Activated T-helper 2 cell treated with anti-CD3 and anti-CD28 coated beads, Interferon-gamma antibody, Interleukin-2, Interleukin-4, amounts not matched to agents 10 μg/mL and 5 μg/mL and 100 μg/mL, durations not matched to agents 14 hours and 24 hours and 36 hours (primary cell): ENCODE measurements at places on chromosomes 5 and 9.

- no peaks in the 10 kb centered on the region for H3K36me3 ChIP-seq
- H3K27me3 ChIP-seq, result peaks cover 48% of the 10 kb centered on the region
These were observed 1.7 kb downstream of the ADAMTS19 start for GRCh38 chr5:129461711-129462332.

DNA sequence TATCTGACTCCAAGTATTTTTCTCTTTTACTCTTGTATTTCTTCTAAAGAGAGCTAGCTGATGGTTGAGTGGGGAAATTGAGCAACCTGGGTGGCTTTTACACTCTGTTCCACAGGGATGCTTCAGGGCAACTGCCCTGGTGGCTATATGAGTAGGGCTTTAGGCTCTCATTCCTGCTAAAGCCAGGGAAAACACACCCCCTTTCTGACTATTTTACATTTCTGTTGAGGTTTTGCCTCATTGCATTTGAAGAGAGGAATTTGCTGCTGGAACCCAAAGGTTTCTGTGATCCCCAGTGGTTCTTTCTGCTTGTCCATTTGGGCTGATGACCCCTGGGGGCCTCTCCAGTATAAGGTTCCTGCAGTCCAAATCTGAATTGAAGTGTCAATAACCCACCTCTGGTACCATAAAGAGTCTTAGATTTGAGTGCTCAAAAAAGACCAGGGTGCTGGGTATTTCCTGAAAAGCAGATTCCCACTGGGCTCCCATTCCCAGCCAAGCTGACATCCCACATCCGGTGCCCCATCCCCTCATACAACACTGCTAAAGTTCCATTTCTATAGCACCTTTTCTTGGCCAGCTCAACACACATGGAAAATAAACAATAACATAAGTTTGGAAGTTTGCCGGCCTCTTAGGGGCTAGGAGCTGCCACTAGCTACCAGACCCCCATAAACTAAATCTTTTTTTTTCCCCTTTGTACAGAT lies 59.5 kb downstream of the PAPPA start:
- H3K27me3 ChIP-seq, result no peaks in the 10 kb centered on the region
- no peak for DNase-seq
- no peaks in the 10 kb centered on the region for H3K4me1 ChIP-seq
- no peak overlapping the region for H3K4me3 ChIP-seq
- H3K36me3 ChIP-seq, result no peaks in the 10 kb centered on the region

- DNase-seq, result no peak
- H3K36me3 ChIP-seq, result peaks cover 34% of the 10 kb centered on the region
- H3K27me3 ChIP-seq, result no peaks in the 10 kb centered on the region
- H3K27ac ChIP-seq, result peak overlapping the region; percentile 95
- peaks cover 44% of the 10 kb centered on the region for H3K4me1 ChIP-seq
These were observed 853 bp downstream of the DCP2 start for GRCh38 chr5:112977440-112977861.

GRCh38 chr9:101510459-101510858 lies 23.2 kb upstream of the RNF20 start:
- H3K4me3 ChIP-seq, result no peak overlapping the region
- H3K27me3 ChIP-seq, result peaks cover 11% of the 10 kb centered on the region
- no peaks in the 10 kb centered on the region for H3K4me1 ChIP-seq
- H3K27ac ChIP-seq, result no peak overlapping the region

DNA sequence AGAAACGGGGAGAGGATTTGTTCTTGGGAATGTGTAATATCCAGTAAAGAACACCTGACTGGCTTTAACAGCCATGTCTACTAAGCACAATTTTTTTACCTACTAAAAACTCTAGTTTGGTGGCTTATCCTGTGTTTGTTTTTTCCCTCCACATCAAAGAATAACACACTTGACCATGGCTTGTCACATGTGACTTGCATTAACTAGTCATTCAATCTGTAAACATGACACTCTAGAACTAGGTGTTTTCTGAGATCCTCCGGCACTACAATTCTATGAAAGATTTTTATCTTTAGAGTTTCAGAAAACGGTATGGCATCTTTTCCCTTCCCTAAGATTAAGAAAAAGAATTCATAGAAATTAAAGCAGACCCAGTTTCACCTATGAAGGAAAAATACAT lies 103.7 kb downstream of the CEMIP2 start:
- peaks cover 19% of the 10 kb centered on the region for H3K27me3 ChIP-seq
- H3K4me1 ChIP-seq, result peaks cover 5% of the 10 kb centered on the region
- H3K4me3 ChIP-seq, result no peak overlapping the region
- no peak for DNase-seq
- no peak overlapping the region for H3K27ac ChIP-seq
- H3K36me3 ChIP-seq, result no peaks in the 10 kb centered on the region

DNA sequence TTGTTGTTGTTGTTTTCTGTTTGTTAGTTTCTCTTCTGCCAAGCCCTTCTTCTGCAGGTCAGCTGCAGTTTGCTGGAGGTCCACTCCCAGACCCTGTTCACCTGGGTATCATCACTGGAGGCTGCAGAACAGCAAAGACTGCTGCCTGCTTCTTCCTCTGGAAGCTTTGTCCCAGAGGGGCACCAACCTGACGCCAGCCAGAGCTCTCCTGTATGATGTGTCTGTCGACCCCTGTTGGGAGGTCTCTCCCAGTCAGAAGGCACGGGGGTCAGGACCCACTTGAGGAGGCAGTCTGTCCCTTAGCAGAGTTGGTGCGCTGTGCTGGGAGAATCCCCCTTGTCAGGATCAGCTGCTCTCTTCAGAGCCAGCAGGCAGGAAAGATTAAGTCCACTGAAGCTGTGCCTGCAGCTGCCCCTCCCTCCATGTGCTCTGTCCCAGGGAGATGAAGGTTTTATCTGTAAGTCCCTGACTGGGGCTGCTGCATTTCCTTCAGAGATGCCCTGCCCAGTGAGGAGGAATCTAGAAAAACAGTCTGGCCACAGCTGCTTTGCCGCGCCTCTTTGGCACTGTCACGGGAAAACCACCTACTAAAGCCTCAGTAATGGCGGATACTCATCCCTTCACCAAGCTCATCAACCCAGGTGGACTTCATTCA lies 299.2 kb downstream of the EDIL3 start:
- no peak for DNase-seq
- H3K27ac ChIP-seq, result no peak overlapping the region
- no peaks in the 10 kb centered on the region for H3K36me3 ChIP-seq

DNA sequence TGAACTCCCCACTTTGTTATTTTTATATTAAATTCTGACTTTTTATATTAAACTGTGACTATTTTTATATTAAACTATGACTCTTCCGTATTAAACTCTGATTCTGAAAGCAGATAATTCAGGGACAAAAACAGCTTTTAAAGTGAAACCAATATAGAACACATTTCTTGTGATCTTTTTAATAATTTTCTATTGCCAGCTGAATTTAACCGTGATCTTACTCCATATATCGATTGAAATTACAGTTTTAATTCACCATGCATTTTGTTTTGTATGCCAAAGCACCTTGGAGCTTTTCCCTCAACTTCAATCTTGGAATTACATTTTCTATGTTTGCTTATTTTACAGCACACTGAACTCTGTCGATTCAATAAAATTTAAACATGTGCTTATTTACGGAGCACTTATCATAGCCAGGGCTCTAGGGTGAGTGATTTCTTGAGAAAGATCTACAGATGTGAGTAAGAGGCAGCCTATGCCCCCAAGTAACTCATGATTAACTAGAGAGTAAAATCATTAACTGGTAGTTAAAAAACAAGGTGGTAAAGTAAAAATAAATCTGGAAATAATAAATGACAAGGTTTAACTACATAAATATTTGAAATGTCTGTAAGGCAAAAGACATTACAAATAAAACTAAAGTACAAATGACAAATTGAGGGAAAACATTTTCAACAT lies 72.9 kb upstream of the ALDH1B1 start:
- no peak for DNase-seq
- H3K4me1 ChIP-seq, result peaks cover 3% of the 10 kb centered on the region
- peaks cover 3% of the 10 kb centered on the region for H3K27me3 ChIP-seq
- no peak overlapping the region for H3K4me3 ChIP-seq
- no peaks in the 10 kb centered on the region for H3K36me3 ChIP-seq

DNA sequence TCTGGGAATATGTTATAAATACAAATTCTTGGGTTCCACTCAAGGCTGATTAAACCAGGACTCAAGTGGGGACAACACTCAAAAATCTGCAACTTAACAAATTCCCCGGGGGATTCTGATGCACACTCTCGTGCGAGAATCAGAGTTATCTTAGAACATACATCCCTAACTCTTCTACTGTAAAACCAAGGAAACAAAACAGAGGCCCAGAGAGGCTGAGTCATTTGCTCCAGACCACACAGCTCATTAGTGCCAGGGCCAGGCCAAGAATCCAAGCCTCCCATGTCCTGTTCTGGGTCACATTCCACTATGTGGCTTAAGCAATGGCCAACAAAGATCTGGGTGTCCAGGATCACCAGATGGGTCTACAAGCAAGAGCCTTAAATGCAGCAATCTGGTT lies 166.0 kb downstream of the ADAMTS12 start:
- no peaks in the 10 kb centered on the region for H3K4me1 ChIP-seq
- H3K27me3 ChIP-seq, result no peaks in the 10 kb centered on the region
- no peaks in the 10 kb centered on the region for H3K36me3 ChIP-seq

- no peaks in the 10 kb centered on the region for H3K4me1 ChIP-seq
- H3K27me3 ChIP-seq, result no peaks in the 10 kb centered on the region
These were observed 113.5 kb downstream of the CAAP1 start for GRCh38 chr9:26779062-26779461.
